ENCODE measurements at places on chromosomes 1 and 21.

GRCh38 chr1:156050376-156050775 is 3.2 kb downstream of the UBQLN4 start:
- DNase-seq, result no peak

DNA sequence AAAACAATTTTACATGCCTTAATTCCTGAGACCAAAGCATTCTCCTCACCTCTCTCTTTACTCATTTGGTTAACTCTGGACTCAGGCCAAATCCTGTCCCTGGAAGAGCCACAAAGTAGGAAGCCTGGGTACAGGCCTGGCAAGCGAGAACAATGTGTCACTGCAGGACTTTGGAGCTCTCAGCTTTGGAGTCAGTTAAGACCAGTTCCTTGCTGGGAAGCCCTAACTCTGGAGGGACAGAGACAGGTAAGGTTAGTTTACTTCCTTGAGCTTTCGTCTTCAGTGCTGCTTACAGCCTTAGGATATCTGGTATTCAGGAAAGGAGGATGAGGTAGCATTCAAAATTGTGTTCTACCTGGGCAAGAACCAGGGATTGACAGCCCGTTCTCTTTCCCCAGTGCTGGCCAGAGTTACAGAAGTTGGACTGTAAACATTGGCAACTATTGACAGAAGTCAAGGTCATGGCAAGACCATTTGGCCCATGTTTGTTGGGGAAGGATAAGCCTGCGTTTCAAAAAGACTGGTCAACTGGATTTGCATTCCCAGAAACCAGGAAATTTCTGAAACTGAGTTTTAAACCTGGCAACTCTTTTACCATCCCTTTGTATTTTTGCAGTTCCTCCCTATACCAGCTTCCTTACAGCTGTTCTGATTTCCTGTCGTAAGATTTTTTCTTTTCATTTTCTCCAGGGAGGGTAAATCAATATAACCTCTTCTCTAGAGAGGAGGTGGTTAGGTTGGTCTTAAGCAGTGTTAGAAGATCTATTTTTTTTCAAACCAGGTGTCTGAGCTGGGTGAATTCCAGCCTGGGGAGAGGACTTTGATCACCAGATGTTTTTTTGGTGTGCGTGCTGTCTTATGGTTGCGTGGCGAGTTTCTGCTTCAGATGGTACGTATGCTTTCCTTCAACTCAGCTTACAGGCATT is at the start of gene C4BPB:
TSS of gene C4BPB (plus strand) at position 160 of the 926 bp plus-strand sequence. CDS start at position 832, 672 bp downstream.
- DNase-seq, result no peak

- no peak for DNase-seq
Observed at GRCh38 chr21:45313015-45313414, 25.3 kb upstream of the POFUT2 start.

- no peak for DNase-seq
Observed at GRCh38 chr1:33863779-33864178, at the start of gene HMGB4. Gene HMGB4, plus strand, starts transcription at chr1:33864079. Its CDS starts 113 bp downstream, at chr1:33864192.

GRCh38 chr1:195019385-195019784 is 1588.9 kb downstream of the KCNT2 start:
- no peak for DNase-seq

DNA sequence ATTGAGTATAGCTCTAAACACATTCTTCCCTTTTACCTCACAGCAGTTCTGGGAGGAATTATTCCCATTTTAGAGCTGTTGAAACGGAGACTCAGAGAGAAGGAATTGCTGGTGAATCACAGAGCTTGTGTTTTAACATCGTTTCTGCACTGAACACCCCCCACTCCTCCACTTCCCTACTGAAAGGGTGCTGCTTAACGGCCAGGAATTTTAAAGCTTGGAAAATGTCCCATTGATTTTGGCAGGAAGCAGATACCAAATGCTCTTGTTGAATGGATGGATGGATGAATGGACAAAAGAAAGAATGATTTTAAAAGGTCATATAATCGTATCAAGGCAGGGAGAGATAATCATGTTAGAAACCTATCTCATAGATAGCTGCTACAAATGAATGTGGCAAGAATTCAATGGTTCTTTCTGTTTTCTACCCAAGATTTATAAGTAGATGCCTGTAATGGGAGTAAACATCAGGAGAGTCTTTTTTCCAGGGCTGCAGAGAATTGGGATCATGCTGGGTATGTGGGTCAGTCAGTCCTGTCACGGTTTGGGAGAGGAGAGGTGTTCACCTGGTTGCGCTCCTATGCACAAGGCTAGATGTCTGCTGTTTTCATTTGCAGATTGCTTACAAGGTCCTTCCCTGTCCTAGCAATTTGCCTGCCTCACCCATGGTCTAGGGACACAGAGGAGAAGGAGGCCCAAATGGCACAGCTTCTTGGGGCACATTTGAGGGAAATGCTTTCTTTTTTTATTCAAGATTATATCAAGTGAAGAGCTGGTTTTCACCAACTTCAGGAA is 19.0 kb downstream of the FAM163A start:
- no peak for DNase-seq

GRCh38 chr1:206508130-206508889 is 979 bp downstream of the RASSF5 start:
- no peak for DNase-seq

DNA sequence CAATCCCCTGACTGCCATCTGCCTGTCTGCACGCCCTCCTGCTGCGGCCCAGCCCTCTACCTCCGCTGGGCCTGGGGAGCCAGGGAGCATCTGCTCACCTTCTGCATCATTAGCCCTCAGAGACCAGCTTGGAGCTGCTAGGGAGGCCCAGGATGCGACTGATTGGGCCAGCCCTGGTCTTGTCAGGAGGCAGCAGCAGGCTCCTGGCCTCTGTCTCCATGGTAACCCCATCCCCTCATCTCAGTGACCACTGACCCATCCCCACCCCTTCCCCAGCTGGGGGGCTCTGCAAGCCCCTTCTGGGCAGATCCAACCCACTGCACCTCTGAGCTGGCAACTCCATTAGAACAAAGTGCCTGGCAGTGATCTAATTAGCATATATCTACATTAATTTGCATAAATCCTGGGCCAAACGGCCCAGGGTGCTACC is 37.7 kb downstream of the NKAIN1 start:
- DNase-seq, result no peak

- no peak for DNase-seq
Observed at GRCh38 chr1:246471688-246472087, 35.4 kb downstream of the SMYD3 start.

GRCh38 chr1:161953256-161953920 is 70.3 kb downstream of the OLFML2B start:
- DNase-seq, result no peak

- DNase-seq, result no peak
Observed at GRCh38 chr21:15749082-15749860, 19.5 kb downstream of the USP25 start.

- no peak for DNase-seq
Observed at GRCh38 chr21:23127973-23128372, 2129.8 kb downstream of the NCAM2 start.

DNA sequence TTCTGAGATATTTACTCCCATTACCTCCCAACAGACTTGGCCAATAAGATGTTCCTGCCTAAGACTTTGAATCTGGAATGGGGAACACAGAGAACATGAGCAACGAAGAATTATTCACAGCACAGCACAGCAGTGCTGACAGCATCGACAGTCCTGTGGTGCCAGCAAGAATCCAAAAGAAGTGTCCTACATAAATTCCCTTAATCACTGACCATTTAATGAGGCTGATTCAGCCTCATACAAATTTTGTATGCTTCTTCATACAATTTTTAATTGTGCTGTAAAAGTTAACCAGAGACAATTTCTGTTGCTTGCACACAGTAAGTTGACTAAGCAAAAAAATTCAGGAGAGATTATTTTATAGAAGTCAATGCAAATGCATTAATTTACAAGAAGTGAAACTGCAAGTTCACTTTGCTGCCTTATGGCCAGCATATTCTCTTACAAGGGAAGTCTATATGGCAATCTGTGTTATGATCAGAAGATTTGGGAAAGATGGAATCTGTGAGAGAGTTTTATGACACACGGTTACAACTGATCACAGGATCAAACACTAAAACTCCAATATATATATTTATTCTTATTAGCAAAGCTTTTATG is 855.9 kb downstream of the LTN1 start:
- DNase-seq, result no peak

DNA sequence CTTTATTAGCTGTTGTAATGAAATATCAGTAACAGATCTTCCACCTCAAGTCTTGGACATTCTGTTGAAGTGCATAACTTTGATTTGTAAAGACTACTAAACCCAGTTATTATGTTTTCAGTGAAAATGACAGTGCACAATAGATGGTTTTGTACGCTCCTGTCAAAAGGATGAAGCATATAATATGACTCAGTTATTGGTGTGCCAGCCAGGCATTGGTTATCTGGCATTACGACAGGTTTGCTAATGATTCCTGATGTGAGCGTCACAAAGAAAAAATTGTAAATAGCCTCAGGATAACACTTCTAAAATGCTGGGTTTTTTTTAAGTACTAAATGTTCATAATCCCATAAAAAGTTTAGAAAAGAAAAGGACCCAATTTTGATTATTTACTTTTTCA is 147.9 kb downstream of the MAGI3 start:
- no peak for DNase-seq

GRCh38 chr1:27931759-27932158 is 3.0 kb upstream of the SMPDL3B start:
- DNase-seq, result no peak

DNA sequence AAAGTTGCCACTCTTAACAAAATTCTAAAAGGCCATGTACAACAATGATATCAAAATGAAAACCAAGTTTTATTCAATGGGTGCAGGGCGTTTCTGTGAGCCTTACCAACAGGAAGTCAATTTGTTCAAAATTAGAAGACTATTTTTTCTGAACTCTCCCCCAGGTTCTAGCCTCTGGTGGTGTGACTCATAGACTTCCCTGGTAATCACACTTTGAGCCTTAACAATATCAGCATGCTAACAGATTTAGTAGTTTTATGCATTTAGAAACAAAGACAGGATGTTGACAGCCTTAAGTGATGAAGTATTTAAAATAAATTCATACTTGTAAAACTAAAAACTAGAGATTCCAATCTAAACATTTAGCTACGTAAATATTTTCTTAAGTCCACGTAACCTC is 88.4 kb downstream of the LRRC8C start:
- DNase-seq, result no peak

GRCh38 chr1:66696771-66697170 is 55.5 kb upstream of the DYNLT5 start:
- no peak for DNase-seq

GRCh38 chr21:42570362-42570761 is 56.7 kb downstream of the SLC37A1 start:
- DNase-seq, result no peak

DNA sequence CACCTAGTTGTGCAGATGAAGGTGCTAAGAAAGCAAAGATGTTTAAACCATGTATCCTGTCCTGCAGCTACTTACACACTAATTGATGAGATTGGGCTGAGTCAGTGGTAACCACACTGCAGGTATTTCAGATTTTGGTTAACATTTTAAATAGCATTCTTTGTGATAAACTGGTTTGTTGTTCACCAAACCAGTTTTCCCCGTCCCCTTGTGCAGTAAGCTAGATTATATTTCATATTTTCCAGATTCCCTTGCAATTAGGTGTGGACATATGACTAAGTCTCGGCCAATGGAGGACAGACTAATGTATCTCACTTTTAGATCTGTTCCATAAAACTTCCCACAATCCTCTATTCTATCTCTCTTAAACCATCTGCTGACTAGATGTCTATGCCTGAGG is 320.4 kb downstream of the RWDD3 start:
- no peak for DNase-seq

DNA sequence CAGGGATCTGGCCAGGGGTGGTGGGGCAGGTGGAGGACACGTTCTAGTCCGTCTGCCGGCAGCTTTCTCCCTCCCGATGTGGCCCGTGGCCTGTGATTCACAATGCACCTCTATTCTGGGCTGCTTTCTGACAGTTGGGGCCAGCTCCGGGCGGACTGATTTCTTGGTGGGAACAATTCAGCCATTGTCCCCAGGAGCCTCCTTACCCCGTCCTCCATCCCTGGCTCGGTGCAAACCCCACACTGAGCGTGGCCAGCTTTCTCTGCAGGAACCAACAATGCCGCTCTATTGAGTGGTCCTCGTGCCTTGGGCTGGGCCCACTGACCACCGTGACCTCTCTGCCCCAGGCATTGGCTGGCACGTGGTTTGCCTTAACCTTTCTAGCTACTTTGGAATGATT is 29.7 kb downstream of the PADI2 start:
- no peak for DNase-seq

DNA sequence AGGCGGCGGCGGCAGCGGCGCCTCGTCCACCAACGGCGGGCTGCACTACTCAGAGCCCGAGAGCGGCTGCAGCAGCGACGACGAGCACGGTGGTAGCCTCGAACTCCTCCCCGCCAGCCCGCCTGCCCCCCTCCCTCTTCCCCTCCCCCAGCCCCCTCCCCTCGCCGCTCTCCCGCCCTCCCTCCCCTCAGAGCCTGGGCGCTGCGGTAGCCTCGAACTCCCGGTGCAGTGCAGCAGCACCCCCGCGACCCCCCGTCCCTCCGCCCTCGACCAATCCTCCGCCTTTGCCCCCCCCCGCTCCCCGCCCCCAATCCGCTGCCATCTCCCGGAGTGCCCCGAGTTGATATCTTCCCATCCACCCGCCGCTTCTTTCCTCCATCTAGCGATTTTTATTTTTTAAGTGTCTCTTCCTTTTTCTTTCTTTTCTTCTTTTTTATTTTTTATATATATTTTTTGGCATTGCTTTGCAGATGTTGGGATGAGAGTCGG is 516 bp downstream of the RCOR3 start:
- DNase-seq, result peak; percentile 41
